ENCODE measurements at places on chromosomes 4 and X.

- no peak for DNase-seq
Observed at GRCh38 chrX:155242300-155242699, 22.0 kb downstream of the RAB39B start.

GRCh38 chr4:176276710-176277109 lies 7.7 kb upstream of the ASB5 start:
- no peak for DNase-seq

GRCh38 chr4:118953276-118953675 lies 64.6 kb downstream of the SYNPO2 start:
- no peak for DNase-seq

DNA sequence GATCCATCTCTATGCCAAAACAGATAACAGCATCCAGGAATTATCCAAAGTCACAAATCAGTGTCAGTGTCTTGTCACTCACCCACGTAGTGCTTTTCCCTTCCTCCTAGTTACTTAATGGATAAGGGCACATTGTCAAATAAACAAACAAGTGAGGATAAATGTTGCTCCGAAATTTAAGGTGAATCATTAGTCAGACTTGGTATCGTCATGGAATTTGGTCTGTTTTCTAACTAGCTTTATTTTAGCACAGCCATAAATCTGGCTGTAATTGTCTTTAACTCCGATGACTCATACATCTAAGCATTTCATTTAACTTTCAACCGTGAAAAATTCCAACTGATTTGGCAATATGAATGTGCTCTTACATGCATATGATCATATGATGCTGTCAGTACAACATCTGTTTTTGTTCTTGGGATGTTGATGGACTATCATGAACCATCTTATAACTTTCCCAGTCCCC lies 83.3 kb downstream of the SNCA start:
- no peak for DNase-seq

DNA sequence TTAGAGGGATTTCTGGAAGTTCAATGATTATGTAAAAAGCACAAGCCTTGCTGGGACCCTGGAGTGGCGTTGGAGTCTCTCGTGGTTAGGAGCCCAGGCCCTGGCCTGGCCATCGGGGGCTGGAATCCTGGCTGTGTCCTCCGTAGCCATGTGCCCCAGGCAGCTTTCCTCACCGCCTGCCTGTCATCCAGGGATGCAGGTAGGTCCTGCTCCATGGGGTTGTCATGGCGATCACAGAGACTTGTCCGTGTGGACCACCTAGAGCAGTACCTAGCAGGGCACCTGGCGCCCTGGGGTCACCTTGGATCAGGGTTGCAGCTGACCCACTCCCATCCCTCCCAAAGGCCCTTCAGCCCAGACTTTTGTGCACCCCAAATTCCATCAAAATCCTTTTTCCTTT lies 30.2 kb upstream of the WFS1 start:
- no peak for DNase-seq

GRCh38 chrX:123846577-123847038 lies 13.2 kb upstream of the XIAP start:
- DNase-seq = no peak

DNA sequence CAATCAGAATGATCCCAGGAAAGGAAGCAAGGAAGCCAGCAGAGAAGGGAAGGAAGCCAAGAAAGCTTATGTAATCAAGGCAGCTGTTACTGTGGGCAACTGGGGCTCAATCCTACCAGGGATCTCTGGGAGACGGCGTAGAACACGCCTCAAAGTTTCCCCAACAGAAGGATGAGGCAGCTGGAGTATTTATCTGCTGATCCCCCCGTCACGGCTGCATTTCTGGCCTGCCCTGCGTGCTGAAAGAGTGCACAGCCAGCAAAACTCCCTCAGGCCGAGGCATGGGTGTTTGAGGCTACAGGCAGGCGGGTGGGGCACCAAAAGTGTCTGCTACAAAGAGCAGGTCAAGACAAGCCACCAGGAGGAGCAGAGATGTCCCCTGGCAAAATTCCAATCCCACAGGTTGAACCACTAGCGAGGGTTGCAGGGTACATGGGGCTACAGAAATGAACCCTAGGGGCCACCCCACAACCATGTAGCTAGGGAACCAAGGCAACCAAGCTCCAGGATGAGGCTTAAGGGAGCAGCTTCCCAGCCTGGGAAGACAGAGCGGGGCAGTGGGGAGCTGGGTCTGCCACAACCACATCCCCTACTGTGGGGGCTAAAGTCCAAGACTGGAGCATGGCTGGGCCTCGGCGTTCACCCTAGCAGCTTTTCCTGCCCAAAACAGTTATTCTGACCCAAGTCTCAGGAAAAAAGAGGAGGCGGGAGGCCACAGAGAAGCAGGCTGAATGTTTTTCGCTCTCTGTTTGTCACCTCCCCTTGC lies 113.4 kb downstream of the BCOR start:
- DNase-seq = no peak

DNA sequence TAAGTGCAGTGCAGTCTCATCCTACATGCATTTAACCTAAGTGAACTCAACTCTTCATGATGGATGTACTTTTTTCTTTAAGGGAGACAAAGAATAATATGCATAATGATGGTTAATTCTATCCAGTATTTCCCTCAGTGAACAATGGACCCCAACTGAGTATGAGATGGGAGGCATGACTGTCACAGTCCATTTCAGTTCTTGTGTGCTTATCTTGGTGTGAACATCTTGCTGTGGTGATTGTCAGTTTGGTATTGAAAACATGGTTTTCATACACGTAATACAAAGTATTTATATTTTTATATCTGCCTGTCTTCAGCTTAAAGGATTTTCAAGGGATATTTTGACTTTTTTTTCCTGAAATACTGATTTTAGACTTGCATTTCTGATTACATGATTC lies 72.0 kb upstream of the NDUFC1 start:
- no peak for DNase-seq

DNA sequence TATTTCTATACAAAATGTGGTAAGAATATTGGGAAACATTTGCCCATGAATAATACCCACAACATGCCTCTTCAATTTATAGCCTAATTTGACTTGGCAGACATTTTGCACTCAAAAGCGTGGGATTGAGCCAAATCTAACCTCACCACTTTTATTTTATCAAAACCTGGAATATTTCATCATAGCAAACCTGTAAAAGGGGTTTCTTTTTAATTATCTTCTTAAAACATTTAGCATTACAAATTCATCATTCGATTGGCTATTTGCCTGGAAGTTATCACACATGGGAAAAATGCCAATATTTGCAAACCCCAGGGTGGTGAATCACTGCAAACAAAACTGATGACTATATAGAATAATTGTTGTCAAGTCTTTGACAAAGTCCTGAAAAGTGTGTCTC lies 56.2 kb downstream of the VCX3B start:
- DNase-seq = no peak

GRCh38 chrX:20253232-20253543 lies 13.5 kb downstream of the RPS6KA3 start:
- no peak for DNase-seq

GRCh38 chr4:78711676-78712075 lies 64.5 kb upstream of the BMP2K start:
- no peak for DNase-seq

- no peak for DNase-seq
Observed at GRCh38 chr4:64960516-64960915, 551.3 kb upstream of the TECRL start.

- DNase-seq = no peak
Observed at GRCh38 chr4:112748352-112748878, 111.5 kb downstream of the LARP7 start.

GRCh38 chr4:148207068-148207467 lies 235.1 kb downstream of the NR3C2 start:
- no peak for DNase-seq

DNA sequence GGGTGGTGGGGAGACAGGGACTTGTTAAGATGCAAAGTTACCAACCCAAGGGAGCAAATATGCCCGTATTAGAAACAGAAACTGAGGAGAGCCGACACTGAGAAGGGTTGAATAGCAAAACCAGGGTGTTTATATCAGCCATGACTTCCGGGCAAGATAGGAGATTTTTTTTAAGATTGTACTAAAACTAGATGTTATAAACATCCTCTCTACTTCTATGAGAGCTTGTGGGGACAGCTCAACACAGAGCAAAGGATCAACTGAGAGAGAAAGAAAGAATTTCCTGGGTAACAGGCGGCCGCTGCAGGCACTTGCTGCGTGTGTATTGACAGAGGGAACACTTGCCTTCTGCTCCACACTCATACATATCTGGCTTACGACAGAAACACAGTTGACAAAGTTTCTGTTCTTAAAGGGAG lies 49.1 kb upstream of the FBXW7 start:
- DNase-seq = no peak

- no peak for DNase-seq
Observed at GRCh38 chr4:168453146-168453545, 27.1 kb downstream of the DDX60L start.

DNA sequence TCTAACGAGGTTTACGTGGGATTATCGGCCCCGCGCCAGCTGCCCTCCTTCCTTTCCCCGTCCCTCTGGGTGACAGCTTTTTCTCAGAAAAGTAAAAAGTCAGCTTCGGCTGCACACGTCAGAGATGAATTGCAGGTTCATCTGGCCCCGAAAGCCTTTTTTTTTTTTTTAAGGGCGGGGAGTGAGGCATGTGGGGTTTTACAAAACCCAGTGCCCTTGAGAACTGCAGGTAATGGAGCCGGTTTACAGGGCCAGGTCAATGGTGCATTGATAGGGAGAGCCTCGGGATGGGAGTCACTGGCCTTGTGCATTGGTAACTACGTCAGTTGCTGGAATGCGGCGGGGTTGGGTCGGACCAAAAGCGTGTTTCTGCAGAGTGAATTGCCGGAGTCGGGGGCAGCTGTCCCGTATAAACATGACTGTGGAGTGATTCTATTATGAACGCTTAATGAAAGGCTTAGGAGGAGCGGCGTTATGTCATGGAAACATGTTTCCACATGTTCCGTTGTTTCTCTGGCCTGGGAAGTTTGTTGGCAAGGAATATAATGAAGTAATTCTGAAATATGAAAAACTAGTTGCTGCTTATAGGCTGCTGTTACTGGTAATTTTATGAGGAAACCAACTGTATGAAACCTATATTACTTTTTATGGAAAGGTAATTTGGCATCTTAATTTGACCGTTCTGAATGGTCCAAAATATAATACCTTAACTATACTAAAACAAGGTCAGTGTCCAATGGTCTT lies 1.1 kb downstream of the HSPA4L start:
- DNase-seq = no peak

- DNase-seq = no peak
Observed at GRCh38 chr4:144582105-144582850, 63.7 kb upstream of the HHIP start.

DNA sequence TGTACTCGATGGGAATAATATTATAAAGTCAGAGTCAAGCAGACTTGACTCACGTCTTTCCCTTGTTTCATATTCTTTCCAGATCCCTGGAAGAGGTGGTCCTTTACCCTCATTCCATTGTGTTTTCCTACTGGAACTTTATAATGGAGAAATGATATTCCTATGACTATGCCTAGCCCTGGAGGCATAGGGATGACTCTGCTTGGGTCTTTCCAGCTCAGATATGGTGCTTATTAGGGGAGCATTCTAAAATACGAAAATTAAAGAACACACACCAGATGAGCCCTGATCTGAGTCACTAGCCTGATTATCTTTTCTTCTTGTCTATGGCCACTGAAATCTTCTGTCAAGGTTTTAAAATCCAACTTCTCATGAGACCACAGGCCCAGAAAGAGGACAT lies 231.4 kb downstream of the ANKRD50 start:
- no peak for DNase-seq

GRCh38 chrX:132636080-132636479 lies 147.2 kb upstream of the MBNL3 start:
- no peak for DNase-seq

- DNase-seq = no peak
Observed at GRCh38 chr4:2141022-2141761, 82.1 kb downstream of the NAT8L start.

DNA sequence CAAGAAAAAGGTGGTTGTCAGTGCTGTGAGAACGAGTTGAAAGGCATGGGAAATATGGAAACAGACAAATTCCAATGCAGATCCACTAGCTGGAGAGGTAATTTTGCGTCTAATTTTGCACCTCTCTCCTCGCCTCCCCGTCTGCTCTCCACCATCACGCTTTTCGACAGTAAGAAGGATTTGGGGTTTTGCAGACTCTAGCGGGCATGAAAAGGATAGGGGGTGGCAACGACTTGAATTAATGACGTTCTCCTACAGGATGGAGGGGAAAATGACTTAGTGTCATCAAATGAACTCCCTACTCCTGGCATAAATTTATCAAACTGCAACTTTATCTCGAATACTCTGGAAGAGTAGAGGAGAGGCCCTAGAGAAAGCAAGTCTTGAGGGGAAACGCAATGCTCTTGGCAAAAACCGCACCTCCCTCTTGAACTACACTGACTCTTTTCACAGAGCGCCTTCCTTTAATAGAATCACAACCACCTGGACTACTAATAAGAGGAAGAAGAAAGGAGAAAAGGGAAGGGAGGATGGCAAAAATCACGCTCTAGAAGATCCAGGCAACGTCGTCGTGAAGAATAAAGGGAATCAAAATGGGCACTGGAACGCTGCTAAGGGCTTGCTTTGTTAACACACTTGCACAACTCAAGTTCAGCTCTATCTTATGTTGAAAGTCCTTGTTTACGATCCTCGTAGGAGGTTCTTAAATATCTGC lies 871 bp upstream of the SLITRK2 start:
- no peak for DNase-seq

DNA sequence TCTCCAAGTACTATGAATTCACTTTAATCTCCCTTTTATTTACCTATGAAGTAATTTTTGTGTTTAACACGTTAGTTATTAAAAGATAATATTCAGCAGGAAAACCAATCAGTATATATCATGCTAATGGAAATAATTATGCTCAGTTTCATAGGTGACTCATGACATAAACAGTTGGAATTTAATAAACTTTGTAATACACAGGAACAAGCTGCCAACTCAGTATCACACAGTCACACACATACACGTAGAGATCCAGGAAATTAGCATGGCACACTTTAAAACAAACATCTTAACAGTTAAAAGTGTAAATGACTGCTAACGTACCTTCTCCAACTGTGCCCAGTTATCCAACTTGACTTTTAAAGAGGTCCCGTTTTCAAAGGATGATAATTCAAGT lies 2.3 kb downstream of the SPATA4 start:
- DNase-seq = no peak

DNA sequence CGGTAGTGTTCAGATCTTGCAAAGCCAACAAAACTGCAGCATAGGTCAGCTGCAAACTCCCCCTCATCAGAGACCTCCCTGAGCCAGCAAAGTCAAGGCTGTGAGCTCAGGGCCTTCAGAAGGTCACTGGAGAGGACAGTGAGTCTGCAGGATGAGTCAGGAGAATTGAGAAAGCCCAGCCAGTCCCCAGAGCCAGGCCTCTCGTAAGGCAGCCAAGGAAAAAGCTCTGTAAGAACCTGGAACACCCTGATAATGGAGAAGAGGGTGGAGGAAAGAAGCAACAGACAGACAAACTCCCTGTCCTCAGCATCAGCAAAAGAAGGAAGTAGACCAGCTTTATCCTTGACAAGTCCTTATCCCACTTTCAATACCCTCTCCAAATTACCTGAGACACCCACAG lies 33.0 kb downstream of the GRIA3 start:
- no peak for DNase-seq

DNA sequence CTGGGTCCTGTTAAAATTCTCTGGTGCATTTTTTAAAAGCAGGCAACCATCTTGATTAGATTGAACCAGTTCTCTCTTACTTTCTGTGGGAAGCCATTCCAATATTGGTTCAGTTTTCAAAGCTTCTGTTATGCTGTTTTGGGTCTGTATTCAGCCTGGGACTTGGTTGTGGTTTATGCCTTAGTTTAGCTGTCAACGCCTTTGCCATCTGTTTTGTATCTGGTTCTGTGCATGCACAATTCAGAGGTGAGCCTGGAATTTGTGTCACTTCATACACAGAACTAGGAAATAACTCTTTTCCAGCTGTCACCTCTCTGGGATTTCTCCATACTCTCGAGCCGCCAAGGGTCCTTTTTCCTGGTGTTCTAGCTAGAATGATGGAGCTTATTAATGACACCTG lies 46.2 kb downstream of the STAP1 start:
- no peak for DNase-seq

Measured in activated CD4-positive, alpha-beta T cell treated with anti-CD3 and anti-CD28 coated beads, Interleukin-2, amount 50 U/mL, for 4 hours (primary cell).